ENCODE measurements at places on chromosomes 1 and 21. TPM values are rescaled to one million over a fixed set of nuclear protein-coding genes. Genes with fewer than 3 reads are reported as not detected.
A peak's percentile ranks its signal among the peaks of the same experiment; 100 is the strongest.

THEM5 gene
- total RNA-seq = not detected

UTS2 gene
- not detected for total RNA-seq

RYR2 gene
- total RNA-seq = 0.17 TPM

TBX15 gene
- total RNA-seq = 0.99 TPM

UMODL1 gene
- total RNA-seq = not detected

NCF2 gene
- 2.6 TPM for total RNA-seq

SEC16B gene
- 1.0 TPM for total RNA-seq

KIAA0040 gene
- total RNA-seq = under 0.01 TPM

RIMKLA gene
- under 0.01 TPM for total RNA-seq

DNA sequence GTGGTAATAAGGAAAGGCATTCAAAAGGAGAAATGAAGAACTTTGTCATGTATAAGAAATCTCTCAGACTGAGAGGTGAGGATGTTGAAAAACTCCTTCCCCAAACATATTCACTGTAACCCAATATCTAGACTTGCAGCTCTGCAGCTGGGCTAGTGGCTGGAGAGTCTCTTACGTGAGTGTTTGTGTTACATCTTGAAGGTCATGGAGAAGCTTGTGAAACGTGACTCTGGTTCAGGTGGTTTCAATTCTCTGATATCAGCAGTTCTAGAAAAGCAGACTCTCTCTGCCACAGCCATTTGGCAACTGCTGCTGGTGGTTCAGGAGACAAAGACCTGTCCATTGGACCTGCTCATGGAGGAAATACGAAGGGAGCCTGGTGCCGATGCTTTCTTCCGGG, 55.0 kb upstream of the EPHA8 start:
- DNase-seq = no peak

DNA sequence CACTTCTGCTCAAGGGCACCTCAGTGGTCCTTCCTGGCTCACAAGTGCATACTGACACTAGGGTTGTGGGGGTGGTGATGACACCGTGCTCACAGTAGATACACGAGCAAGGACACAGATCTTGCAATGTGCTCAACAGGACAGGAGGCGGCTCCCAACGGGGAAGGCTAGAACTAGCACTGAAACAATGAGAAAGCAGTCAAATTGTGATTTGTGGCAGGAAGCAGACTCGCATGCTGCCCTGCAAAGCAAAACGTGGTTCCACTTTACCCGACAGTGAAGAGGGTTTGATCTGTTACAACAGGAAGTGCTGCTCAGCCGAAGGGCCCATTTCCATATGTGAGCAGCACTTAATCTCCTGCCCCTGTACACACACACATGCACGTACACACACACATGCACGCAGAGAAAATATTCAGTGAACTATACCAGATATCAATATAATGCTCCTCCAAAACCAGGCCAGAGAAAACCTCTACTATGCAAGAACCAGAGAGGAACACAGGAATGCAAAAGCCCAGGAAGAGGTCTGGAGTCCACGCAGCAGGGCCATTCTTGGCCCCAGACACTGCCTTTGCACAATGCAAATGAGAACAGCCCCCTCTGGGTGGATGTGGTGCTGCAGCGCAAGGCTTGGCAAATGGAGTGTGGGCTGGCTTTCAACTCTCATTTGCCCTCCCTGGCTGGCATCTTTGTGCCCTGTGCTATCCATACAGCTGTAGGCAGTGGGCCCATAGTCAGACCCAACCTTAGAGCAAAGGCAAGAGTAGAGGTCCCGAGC, 47.1 kb downstream of the KANK4 start:
- no peak for DNase-seq

GRCh38 chr1:205508227-205508714, 3.8 kb downstream of the CDK18 start:
- no peak for DNase-seq

GRCh38 chr1:1285611-1286311, 5.5 kb downstream of the SCNN1D start:
- DNase-seq = no peak

GRCh38 chr1:226638001-226638601, 89.5 kb downstream of the STUM start:
- DNase-seq = no peak

DNA sequence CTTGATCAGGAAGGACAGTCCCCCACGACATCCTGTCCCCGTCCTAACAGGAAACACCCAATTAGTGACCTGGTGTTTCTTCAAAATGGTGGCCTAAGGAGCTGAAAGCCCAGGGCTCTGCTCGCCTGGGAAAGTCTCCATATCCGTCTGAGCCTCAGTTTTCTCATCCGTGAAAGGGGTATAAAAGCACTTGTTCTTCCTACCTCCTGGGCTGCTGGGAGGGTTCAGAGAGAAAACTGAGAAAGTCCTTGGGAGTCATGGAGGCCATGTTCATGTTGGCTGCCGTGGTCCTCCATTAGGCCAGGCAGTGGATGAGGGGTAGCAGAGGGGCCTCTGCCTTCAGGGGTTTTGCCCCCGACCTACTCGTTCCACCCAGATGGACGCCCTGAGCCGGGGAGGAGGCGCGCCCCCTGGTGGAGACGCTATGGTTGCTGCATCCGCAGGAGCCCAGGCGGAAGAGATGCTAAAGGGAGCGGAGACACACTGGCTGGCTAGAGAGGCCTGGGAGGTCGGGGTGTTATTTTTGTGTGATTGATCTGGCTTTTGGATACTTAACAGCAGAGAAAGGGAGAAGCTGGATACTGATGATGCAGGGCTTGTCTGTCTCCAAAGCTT, 113.5 kb downstream of the PRDM2 start:
- DNase-seq = peak; percentile 36

GRCh38 chr1:38585971-38586370, 273.6 kb downstream of the RRAGC start:
- no peak for DNase-seq

GRCh38 chr1:237042526-237042891, 525 bp downstream of the RYR2 start:
- no peak for DNase-seq

- no peak for DNase-seq
Observed at GRCh38 chr1:229040630-229041358, 230.1 kb upstream of the RAB4A start.

- DNase-seq = no peak
Observed at GRCh38 chr1:95113684-95114083, 3.5 kb upstream of the TLCD4 start.

DNA sequence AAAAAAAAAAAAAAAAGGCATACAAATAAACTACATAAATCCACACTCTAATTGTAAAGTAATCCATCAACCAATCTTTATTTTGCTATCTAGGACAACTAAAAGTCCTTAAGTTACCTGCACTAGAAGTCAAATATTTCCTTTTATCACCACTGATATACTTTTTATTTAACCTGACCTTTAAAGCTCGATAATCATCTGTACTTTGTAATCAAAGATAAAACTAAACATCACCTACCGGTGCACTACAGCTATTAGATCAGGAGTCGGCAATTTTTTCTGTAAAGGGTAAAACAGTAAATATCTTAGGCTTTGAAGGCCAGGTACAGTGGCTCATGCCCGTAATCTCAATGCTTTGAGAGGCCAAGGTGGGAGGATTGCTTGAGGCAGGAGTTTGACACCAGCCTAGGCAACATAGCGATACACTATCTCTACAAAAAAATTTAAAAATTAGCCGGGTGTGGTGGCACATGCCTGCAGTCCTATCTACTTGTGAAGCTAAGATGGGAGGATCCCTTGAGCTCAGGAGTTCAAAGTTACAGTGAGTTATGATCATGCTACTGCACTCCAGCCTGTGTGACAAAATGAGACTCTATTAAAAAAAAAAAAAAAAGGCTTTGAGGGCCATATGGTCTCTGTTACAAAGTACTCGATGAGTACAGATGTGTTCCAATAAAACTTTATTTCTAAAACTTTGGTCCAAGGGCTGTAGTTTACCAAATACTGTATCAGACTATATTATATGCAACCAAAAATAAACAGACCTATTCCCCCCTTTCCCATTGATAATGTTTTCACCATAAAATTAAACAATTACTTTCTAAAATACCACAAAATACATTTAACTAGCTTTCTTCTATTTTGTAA, 47.1 kb downstream of the TESK2 start:
- DNase-seq = no peak

GRCh38 chr21:39474611-39475010, 22.8 kb downstream of the SH3BGR start:
- no peak for DNase-seq

DNA sequence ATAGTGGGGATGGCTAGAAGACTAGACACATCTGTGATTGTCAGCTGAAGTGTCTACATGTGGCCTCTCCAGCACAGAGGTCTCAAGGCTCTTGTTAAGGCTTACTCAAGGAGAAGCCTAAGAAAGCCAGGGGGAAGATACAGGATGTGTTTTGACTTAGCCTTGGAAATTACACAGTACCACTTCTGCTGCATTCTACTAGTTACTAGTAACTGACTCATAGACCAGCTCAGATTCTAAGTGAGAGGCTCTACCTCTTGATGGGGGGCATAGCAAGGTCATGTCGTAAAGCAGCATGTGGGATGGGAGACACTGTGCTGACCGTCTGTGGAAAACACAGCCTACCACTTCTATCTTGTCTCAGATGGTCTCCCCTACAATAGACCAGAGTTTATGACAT, 99.5 kb downstream of the UBE2U start:
- peak; percentile 37 for DNase-seq

- DNase-seq = peak; percentile 78
Observed at GRCh38 chr1:205374210-205375078, 17.7 kb upstream of the KLHDC8A start.

DNA sequence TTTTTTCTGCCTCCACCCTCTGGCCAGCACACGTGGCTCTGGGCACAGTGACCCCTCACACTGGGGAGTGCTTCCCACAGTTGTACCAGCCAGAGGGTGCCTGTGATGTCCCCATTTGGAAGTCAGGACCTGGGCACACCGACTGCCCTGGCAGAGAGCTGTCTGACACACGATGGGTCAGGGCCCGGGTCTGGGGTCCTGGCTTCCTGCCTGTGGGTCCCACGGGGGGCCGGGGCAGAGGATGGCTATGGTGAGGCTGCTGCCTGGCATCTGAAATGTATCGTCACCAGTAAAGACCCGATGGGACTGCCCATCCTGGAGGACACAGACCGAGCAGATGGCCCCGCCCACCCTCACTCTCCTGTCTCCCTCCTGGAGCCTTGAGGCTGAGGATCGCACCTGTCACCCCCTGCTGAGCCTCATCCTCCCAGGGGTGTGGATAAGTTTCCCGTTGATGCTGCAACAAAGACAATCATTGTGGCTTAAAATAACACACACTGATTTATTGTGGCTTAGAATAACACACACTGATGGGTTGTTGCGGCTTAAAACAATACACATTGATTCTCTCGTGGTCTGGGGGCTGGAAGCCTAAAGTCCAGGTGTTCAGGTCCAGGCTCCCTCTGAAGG, 88.8 kb upstream of the TTC34 start:
- no peak for DNase-seq

GRCh38 chr1:167708940-167709389, 12.8 kb upstream of the MPZL1 start:
- no peak for DNase-seq

GRCh38 chr1:20730690-20731056, 1.8 kb downstream of the SH2D5 start:
- DNase-seq = no peak

GRCh38 chr1:21114431-21114830, 62.3 kb downstream of the EIF4G3 start:
- DNase-seq = no peak

DNA sequence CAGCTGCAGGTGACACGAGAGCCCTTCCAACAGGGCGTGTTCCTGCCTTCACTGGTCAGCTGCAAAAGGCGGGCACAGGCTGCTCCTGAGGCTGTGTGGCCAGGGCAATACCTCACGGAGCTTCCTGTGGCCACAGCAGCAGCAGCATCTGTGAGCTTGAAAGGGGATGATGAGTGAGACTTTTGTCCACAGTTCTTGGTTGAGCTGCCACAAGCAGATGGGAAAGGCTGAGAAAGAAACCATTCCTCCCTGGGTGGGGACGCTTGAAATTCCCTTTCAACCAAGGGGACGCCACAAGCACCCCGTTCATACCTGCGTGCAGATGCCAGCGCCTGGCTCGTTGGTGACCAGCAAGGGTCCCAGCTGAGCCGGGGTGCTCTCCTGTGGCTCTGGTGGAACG, 37.6 kb downstream of the B3GALT5 start:
- no peak for DNase-seq

- no peak for DNase-seq
Observed at GRCh38 chr1:214455479-214455878, 95.9 kb downstream of the PTPN14 start.

- DNase-seq = peak; percentile 17
Observed at GRCh38 chr1:12342401-12343003, 112.7 kb downstream of the VPS13D start.

DNA sequence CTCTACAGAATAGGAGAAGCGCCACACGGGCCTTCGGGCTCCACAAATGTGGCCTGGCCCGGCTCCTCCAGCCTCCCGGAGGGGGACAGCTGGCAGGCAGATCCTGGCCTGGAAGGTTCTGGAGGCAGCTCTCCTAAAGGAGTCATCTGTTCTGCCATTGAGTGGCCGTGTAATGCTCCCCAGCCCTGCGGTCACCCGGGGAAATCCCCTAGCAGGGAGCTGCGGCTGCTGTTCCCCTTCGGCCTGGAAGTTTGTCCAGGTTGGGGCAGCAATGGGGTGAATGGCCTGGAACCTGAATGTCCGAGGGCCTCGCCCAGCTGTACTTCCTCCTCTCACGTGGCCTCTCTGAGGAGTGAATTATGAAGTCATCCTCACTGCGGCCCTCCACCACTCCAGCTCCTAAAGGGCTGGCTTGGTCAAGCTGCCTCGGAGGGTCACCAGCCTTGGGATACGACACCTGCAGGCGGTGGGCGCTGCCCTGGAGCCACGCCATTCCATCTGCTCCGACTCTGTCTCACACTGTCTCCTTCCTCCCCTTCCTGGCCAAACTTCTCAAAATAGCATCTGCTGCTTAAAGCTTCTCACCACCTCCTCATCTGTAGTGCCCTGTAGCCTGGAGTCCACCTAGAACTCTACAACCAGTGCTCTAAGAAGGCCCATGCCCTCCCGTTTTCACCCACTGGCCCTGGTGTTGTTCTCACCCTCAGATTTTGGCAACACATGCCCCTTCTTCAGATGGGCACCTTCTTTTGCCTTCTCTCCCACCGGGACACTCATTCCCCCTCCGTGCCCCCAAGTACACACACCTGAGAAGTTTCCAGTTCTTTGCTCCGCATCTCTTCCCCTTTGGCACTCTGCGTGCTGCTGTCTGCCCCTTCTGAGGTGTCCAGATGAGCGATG, 54.4 kb upstream of the TMPRSS2 start:
- no peak for DNase-seq

GRCh38 chr1:2121101-2121691, 71.0 kb downstream of the PRKCZ start:
- DNase-seq = no peak

- no peak for DNase-seq
Observed at GRCh38 chr1:25774206-25774803, 25.7 kb upstream of the SELENON start.

- DNase-seq = peak; percentile 30
Observed at GRCh38 chr1:93770640-93771039, 89.0 kb upstream of the BCAR3 start.

- DNase-seq = no peak
Observed at GRCh38 chr1:215220346-215220745, 137.8 kb downstream of the KCNK2 start.

DNA sequence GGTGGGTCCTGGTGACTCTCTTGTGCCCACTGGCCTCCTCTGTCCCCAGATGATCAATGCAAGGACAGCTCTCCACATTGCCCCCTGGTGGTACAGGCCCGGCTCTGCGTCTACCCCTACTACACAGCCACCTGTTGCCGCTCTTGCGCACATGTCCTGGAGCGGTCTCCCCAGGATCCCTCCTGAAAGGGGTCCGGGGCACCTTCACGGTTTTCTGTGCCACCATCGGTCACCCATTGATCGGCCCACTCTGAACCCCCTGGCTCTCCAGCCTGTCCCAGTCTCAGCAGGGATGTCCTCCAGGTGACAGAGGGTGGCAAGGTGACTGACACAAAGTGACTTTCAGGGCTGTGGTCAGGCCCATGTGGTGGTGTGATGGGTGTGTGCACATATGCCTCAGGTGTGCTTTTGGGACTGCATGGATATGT, 10.8 kb downstream of the ADAMTSL4 start:
- peak; percentile 64 for DNase-seq
